Fibroblast of mammary gland (primary cell): ENCODE measurements at places on chromosomes 6 and 20.

DNA sequence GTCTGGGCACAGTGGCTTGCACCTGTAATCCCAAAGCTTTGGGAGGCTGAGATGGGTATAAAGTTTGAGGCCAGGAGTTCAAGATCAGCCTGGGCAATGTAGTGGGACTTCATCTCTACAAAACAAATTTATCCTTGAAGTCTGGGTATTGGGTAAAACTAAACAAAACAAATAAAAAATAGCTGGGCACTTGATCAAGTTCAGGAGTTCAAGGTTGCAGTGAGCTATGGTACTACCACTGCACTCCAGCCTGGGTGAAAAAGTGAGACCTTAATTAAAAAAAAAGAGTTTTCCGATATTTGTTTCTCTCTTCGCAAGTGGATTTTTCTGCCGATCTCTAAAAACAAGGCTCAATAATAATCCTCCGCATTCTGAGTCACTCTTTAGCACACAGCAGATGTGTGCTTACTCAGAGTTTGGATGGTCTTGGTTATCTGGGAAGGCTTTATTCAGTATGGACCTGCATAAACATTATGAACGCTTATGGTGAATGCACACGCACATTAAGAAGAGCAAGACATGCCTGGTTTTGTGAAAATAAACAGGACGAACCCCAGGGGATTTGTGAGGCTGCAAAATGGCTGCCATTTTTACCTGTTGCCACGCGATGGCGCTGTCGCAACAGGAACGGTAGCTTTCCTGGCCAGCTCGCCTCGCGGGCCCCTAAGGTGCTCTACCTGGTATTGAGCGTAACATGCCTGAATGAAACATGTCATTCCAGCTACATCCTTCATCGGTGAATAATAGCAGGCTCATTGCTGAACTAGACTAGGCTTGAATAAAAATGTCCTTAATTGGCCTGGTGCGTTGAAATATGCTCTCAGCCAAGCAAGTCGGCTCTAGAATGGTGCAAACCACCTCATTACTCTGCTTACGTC lies 6.0 kb downstream of the OPN5 start:
- DNase-seq: peak; percentile 79

DNA sequence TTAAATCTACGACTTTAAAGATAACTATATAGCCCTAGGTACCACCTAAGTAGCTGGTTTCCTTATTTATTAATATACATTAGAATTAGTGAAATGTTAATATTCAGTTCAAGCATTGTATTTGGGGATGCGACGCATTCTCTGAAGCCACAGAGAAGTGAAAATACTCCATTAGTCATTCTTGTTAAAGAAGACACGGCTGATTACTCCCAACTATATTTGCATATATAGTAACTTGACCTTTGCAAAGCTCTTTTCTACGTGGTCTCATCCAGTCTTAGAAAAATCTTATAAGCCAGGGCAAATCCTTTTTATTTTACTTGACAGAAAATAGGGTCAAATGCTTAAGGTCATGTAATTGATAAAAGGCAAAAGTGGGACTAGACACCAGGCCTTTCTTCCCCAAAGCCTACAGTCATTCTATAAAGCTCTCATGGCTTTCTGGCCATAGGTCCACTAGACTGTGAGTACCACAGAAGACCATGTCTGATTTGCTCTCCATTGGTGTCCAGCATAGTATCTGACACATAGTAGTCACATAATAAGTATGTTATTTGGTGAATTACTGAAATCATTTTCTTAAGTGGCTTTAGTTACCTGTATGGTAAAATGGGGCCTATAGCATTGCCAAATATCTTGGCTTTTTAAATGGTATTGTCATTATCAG lies 11.3 kb downstream of the ZHX3 start:
- no peak for DNase-seq

DNA sequence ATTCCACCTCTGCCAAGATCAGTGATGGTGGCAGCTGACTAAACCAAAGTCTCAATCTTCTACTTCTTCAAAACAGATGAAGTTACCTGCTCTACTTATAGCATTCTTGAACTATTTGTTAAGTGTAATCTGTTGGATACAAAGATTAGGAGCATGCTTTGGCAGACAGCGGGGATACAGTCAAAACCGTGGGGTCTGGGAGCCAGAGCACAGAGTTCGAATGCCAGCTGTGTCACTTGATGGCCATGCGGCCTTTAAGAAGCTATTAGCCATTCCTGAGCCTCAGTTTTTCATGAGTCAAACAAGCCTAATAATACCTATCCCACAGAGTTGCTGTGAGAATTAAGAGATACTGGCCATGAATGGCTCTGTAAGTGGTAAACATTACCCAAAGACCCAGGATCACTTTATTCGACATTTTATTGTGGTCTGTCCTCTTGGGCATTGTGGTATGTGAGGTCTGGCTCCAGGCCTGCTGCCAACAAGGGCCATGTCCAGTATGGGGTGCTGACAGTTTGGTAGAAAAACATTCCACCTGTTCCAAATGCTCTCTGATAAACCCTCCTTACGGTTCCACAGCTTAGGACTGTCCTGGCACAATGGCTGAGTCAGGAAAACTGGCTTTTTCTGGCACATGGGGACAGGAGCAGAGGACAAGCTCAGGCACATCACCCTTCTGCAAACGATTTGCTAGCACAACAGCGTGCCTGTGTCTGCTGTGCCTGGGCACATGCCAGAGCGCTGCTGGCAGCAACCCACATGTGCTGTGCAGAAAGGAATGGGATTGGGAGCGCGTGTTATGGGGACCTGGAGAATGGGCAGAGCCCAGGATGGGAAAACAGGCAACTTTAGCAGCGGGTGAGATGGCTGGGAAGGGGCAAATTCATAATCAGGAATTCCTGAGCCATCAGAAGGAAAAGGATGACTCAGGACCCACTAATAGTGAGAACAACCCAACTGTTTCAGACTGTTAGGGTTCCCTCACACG lies 15.7 kb upstream of the FAM83C start:
- DNase-seq: peak; percentile 86

GRCh38 chr20:62306414-62307187 lies 3.8 kb downstream of the ADRM1 start:
- no peak for DNase-seq
